ENCODE measurements at places on chromosomes 1 and 21. TPM values are rescaled to one million over a fixed set of nuclear protein-coding genes. Genes with fewer than 3 reads are reported as not detected.

GRCh38 chr1:147603986-147604385 is 62.7 kb downstream of the BCL9 start:
- H3K27ac ChIP-seq: no peak overlapping the region
- no peak overlapping the region for H3K4me3 ChIP-seq
- DNase-seq: no peak
- H3K4me1 ChIP-seq: peaks cover 19% of the 10 kb centered on the region
- H3K36me3 ChIP-seq: peaks cover 33% of the 10 kb centered on the region
- peaks cover 1% of the 10 kb centered on the region for H3K27me3 ChIP-seq

The DHRS3 gene
- total RNA-seq: 109 TPM

The RGS5 gene
- total RNA-seq: 4.4 TPM

The BCAN gene
- total RNA-seq: not detected

DNA sequence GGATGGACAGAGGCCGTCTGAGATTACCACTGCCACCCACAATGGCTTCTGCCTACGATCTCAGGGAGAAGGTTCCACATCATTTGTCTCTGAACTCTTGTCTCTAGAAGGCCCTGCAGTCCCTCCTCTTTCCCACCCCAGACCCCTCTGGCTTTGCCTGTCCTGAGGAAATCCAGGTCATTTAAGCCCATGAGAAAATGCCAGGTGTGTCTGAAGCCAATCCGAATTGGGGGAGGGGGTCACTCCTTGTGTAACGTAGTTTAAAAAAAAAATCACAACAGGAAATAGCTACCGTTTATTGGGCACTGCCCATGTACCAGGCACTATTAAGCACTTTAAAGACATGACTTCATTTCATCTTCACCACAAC is 7.5 kb upstream of the MYOM3 start:
- H3K4me3 ChIP-seq: no peak overlapping the region
- H3K27ac ChIP-seq: no peak overlapping the region
- no peak for DNase-seq
- no peaks in the 10 kb centered on the region for H3K36me3 ChIP-seq

The OR2L13 gene
- total RNA-seq: not detected

DNA sequence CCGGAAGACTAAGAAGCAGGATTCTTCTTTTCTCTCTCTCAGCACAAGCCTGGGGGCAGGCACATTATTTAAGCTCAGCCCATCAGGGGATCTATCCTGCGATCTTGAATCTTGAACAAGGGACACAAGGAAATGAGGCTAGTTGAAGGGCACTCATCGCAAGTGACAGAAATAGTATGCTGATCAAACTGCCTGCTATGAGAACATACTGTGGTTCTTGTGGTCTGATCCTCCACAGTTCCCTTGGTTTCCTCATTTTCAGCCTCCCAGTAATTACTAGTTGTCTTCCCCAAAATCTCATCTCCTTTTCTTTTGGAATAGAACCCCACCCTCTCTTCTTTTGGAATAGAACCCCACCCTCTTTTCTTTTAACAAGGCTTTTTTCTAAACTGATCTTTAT is 6.5 kb downstream of the ANKRD45 start:
- no peak overlapping the region for H3K27ac ChIP-seq
- no peaks in the 10 kb centered on the region for H3K4me1 ChIP-seq
- DNase-seq: no peak
- H3K27me3 ChIP-seq: peaks cover 9% of the 10 kb centered on the region

DNA sequence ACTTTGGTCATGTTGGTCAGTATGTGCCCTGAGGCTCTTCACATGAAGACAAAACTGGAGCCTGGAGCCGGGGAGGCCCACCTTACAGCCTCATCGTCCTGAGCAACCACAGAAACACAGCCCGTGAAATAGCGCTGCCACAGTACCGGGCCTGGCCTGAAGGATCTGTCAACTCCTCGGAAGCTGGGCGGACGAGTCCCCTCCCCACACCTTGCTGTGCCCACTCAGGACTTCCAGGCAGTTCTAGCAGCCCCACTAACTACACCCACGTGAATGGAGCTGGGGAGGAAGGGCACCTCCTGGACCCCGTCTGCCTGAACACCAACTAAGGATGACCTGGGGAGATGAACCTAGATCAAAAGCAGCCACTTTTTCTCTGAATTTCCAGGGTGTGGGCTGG is 24.7 kb downstream of the SDE2 start:
- H3K27ac ChIP-seq: no peak overlapping the region
- DNase-seq: no peak
- H3K4me3 ChIP-seq: no peak overlapping the region
- no peaks in the 10 kb centered on the region for H3K27me3 ChIP-seq
- H3K36me3 ChIP-seq: no peaks in the 10 kb centered on the region
- peaks cover 14% of the 10 kb centered on the region for H3K4me1 ChIP-seq

The TSPEAR gene
- total RNA-seq: not detected

The FAM177B gene
- total RNA-seq: not detected

Measured in activated naive CD8-positive, alpha-beta T cell treated with anti-CD3 and anti-CD28 coated beads, Interleukin-2, amount 10 ng/mL, durations not matched to agents 7 days and 5 days (primary cell).